ENCODE measurements at places on chromosomes 4 and X.

- H3K4me1 ChIP-seq, result peaks cover under 1% of the 10 kb centered on the region
- no peak overlapping the region for H3K4me3 ChIP-seq
- H3K36me3 ChIP-seq, result no peaks in the 10 kb centered on the region
- DNase-seq, result no peak
These were observed 174.4 kb downstream of the TSPAN5 start for GRCh38 chr4:98484031-98484430.

- no peak overlapping the region for H3K4me3 ChIP-seq
- no peaks in the 10 kb centered on the region for H3K4me1 ChIP-seq
- no peak for DNase-seq
- H3K27me3 ChIP-seq, result no peaks in the 10 kb centered on the region
- H3K27ac ChIP-seq, result no peak overlapping the region
These were observed 100.1 kb downstream of the PPARGC1A start for GRCh38 chr4:23789762-23790161.

DNA sequence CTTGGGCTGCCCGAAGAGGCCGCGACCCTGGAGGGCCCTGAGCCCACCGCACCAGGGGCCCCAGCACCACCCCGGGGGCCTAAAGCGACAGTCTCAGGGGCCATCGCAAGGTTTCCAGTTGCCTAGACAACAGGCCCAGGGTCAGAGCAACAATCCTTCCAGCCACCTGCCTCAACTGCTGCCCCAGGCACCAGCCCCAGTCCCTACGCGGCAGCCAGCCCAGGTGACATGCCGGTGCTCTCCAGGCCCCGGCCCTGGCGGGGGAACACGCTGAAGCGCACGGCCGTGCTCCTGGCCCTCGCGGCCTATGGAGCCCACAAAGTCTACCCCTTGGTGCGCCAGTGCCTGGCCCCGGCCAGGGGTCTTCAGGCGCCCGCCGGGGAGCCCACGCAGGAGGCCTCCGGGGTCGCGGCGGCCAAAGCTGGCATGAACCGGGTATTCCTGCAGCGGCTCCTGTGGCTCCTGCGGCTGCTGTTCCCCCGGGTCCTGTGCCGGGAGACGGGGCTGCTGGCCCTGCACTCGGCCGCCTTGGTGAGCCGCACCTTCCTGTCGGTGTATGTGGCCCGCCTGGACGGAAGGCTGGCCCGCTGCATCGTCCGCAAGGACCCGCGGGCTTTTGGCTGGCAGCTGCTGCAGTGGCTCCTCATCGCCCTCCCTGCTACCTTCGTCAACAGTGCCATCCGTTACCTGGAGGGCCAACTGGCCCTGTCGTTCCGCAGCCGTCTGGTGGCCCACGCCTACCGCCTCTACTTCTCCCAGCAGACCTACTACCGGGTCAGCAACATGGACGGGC lies 579 bp downstream of the ABCD1 start:
- H3K27ac ChIP-seq, result no peak overlapping the region
- H3K36me3 ChIP-seq, result no peaks in the 10 kb centered on the region
- no peak overlapping the region for H3K4me3 ChIP-seq
- DNase-seq, result no peak
- H3K27me3 ChIP-seq, result no peaks in the 10 kb centered on the region
- peaks cover 10% of the 10 kb centered on the region for H3K4me1 ChIP-seq

GRCh38 chrX:129577473-129577872 lies 37.4 kb downstream of the OCRL start:
- no peak overlapping the region for H3K4me3 ChIP-seq
- H3K27ac ChIP-seq, result no peak overlapping the region

DNA sequence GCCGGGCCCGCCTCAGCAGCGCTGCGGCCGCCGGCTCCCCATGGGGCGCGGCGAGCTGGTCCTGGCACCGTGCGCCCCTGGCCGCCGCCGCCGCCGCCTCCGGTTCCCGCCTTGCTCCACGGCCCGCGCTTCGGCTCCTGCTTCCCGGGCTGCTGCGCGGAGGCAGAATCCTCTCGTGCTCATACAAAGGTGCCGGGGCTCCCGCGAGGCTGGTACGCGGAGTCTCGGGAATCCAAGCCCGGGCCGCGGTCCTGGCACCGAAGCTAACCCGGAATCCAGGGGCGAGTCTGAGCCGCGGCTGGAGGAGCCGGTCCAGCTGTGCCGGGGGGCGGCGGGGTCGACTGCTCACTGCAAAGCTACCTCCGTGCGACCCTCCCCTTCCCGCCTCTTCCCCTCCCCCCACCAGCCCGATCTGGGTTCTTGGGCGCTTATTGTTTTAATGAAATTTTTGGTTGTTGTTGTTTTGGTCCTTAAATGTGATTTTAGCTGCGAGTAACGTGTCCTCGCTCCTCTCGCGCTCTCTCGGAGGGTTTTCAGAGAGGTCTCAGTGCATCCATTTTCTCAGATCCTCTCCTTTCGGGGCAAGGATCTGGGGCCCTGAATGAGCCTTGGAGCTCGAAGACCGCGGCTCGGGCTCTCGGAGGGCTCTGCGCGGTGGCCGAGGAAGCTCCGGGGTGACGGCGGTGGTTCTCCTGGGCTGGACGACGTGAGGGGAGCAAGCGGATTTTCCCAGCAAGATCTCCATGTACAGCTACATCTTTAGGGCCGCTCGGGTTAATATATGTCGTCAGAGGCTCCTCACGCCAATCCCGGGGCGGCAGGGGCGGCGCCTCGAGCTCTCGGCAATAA lies at the start of gene HAND2:
TSS of gene HAND2 (minus strand) at position 753 of the 849 bp plus-strand sequence. CDS start 940 bp downstream, outside the sequence.
- H3K27me3 ChIP-seq, result peaks cover 49% of the 10 kb centered on the region
- no peak within 1 kb of the TSS for H3K27ac ChIP-seq
- peak within 1 kb of the TSS; percentile 88 for H3K4me3 ChIP-seq

- H3K4me1 ChIP-seq, result peaks cover 13% of the 10 kb centered on the region
- DNase-seq, result no peak
- no peak overlapping the region for H3K4me3 ChIP-seq
- H3K27ac ChIP-seq, result no peak overlapping the region
- H3K36me3 ChIP-seq, result peaks cover 3% of the 10 kb centered on the region
These were observed 156.3 kb downstream of the CBR4 start for GRCh38 chr4:168853770-168854169.

GRCh38 chrX:70132877-70133302 lies 357 bp upstream of the IGBP1 start:
- peaks cover 4% of the 10 kb centered on the region for H3K4me1 ChIP-seq
- peak overlapping the region; percentile 99 for H3K27ac ChIP-seq
- H3K4me3 ChIP-seq, result peak overlapping the region; percentile 99
- DNase-seq, result no peak

DNA sequence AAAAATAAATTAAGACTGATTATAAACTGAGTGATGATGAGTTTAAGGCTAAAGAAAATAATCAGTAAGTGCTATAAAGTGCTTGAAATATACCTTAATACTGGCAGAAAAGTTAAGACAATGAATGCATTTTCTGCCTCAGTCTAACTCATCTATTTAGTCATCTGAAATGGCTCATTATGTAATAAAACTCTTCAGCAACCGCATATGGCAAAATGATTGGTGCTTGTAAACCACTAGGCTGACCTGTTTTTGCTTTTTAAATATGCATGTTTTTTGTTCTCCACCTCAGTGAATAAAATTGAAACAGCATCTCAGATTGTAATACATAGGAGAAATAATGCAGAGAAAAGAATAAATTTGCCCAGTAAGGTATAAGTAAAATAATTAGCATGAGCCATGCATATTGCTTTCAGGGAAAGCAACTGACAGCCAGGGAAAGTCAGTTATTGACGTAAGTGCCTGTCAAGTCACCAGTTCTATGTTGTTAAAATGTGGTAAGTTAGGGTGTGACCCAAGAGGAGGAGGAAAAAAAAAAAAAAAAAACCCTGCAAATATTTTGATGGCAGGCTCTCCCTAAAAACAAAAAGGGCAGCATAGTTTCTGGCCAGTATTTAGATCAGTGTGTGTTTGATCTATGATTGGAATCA lies 167.5 kb downstream of the PALLD start:
- no peak for DNase-seq
- no peaks in the 10 kb centered on the region for H3K36me3 ChIP-seq
- H3K4me1 ChIP-seq, result peaks cover 11% of the 10 kb centered on the region
- no peak overlapping the region for H3K27ac ChIP-seq
- H3K4me3 ChIP-seq, result no peak overlapping the region
- peaks cover 1% of the 10 kb centered on the region for H3K27me3 ChIP-seq

GRCh38 chr4:6905516-6906445 lies 3.8 kb upstream of the TBC1D14 start:
- DNase-seq, result no peak
- H3K4me3 ChIP-seq, result no peak overlapping the region
- H3K36me3 ChIP-seq, result no peaks in the 10 kb centered on the region
- peaks cover 18% of the 10 kb centered on the region for H3K4me1 ChIP-seq
- no peak overlapping the region for H3K27ac ChIP-seq

DNA sequence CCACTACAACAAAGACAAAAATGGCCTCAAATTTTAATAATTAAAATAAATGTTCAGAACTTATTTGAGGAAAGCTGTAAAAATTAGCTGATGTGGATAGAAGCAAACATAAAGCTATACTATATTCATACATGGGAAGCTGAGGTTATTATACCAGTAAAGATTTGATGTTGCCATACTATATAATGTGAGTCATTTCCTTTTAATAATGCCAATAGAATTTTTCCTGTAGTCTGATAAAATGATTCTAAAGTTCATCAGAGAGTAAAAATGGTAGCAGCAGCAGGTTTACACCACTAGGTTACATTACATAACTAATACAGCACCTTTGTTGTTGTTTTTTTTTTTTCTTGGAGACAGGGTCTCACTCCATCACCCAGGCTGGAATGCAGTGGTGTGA lies 45.5 kb upstream of the CYP2U1 start:
- H3K36me3 ChIP-seq, result peaks cover under 1% of the 10 kb centered on the region
- H3K27me3 ChIP-seq, result no peaks in the 10 kb centered on the region
- no peak overlapping the region for H3K4me3 ChIP-seq
- DNase-seq, result no peak
- H3K4me1 ChIP-seq, result no peaks in the 10 kb centered on the region

GRCh38 chrX:101062176-101062575 lies 10.3 kb upstream of the TRMT2B start:
- no peak overlapping the region for H3K27ac ChIP-seq
- H3K36me3 ChIP-seq, result no peaks in the 10 kb centered on the region
- no peaks in the 10 kb centered on the region for H3K27me3 ChIP-seq
- no peak overlapping the region for H3K4me3 ChIP-seq

- peaks cover 15% of the 10 kb centered on the region for H3K4me1 ChIP-seq
- peaks cover 2% of the 10 kb centered on the region for H3K27me3 ChIP-seq
- no peak overlapping the region for H3K27ac ChIP-seq
- no peak for DNase-seq
These were observed 394.3 kb upstream of the TRAM1L1 start for GRCh38 chr4:117479673-117480072.

DNA sequence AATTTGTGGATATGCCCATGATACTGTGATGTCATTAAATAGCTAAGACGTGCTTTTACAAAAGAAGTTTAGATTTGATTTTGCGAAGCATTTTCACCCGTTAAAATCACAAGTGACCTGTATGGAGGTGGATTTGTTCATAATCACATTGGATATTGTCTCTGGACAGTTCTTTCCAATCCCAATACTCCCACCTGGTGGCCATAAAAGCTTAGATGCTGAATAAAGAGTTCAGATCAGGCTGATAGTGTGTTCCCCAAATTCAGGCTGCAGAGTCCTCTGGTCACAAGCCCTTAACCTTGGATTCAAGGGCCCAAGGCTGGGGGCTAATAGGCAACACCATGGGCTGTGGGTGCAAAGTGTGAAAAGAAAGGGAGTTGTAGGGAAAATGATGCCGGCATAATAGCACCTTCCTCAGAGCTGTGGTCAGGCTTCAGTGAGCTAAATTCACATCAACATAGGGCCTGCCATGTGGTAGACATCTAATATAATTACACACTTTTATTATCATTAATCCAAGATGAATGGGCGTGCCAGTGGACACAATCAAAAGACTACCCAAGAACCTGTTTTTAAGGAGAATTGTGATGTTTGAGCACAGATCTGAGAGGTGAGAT lies 28.1 kb downstream of the SMIM43 start:
- H3K27ac ChIP-seq, result no peak overlapping the region
- H3K36me3 ChIP-seq, result no peaks in the 10 kb centered on the region
- peaks cover 2% of the 10 kb centered on the region for H3K27me3 ChIP-seq
- no peak overlapping the region for H3K4me3 ChIP-seq

- H3K27me3 ChIP-seq, result peaks cover 3% of the 10 kb centered on the region
- H3K27ac ChIP-seq, result no peak overlapping the region
- DNase-seq, result no peak
- no peaks in the 10 kb centered on the region for H3K4me1 ChIP-seq
- H3K4me3 ChIP-seq, result no peak overlapping the region
- H3K36me3 ChIP-seq, result no peaks in the 10 kb centered on the region
These were observed 358.6 kb downstream of the GPM6A start for GRCh38 chr4:175453456-175453855.

- peaks cover 2% of the 10 kb centered on the region for H3K27me3 ChIP-seq
- no peak for DNase-seq
- H3K27ac ChIP-seq, result no peak overlapping the region
- H3K4me1 ChIP-seq, result peaks cover 4% of the 10 kb centered on the region
- no peaks in the 10 kb centered on the region for H3K36me3 ChIP-seq
- H3K4me3 ChIP-seq, result no peak overlapping the region
These were observed 107.7 kb downstream of the ANXA3 start for GRCh38 chr4:78659264-78659663.

Measured in glutamatergic neuron (in vitro differentiated cells).